Stimulated activated CD4-positive, alpha-beta T cell treated with anti-CD3 and anti-CD28 coated beads, Interleukin-1b, Interleukin-23, amount 100 ng/mL, for 1 hour (primary cell): ENCODE measurements at places on chromosomes 3 and 15.

DNA sequence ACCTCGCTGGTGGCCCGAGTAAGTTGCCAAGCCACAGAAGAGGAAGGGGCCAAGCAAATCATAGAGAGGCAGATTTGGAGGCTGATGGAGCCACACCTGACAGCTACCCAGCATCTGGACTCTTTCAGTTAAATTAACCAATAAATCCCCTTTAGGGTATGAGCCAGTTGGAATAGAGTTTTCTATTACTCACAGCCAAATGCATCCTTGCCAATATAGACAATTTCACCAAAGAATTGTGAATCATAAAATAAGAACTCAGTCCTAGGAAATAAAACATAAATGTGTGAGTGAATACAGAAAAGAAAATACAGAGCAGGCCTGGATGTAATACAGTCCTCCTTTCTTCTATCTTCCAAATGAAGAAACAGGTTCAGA lies 161.6 kb upstream of the ANKRD28 start:
- no peak for DNase-seq

DNA sequence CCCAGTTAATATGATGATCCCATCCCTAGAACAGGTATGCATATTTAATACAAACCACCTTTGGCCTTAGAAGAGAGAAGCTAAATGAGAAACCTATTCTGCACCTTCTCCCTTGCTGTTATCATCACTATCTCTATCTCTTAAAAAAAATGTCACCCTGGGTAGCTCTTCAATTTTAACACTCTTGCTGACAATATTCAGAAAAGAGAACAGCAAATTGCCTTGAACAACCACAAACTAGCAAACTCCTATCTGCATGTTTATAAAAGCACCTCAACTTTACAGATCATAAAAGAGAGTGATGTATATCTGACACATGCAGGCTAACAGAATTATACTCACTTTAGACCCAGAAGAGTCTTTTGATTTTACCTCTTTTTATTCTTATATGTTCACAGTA lies 7.4 kb downstream of the TOP2B start:
- no peak for DNase-seq

GRCh38 chr15:54345827-54346226 lies 367.6 kb downstream of the UNC13C start:
- DNase-seq, result no peak

DNA sequence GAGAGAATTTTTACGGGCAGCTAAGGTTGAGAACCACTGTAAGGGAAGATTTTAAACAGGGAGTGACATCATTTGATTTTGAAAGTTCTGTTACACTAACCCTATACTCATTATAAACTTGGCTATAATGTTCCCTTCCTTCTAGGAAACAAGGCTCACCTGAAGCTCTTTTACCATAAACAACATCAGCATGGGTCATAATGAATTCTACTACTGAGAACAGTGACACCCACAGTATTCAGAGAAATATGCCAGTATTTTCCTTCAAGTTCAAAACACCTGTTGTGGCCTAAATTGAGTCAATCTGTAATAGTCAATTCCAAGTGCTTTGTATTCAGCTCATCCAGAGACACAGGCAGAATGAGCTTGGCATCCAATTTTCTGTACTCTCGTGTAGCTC lies 175.3 kb upstream of the STT3B start:
- no peak for DNase-seq

GRCh38 chr3:77835921-77836320 lies 796.0 kb downstream of the ROBO2 start:
- DNase-seq, result no peak

- DNase-seq, result no peak
Measured at GRCh38 chr3:52483081-52483480, 12.1 kb upstream of the STAB1 start.

GRCh38 chr3:105137911-105138310 lies 228.8 kb upstream of the ALCAM start:
- DNase-seq, result no peak

DNA sequence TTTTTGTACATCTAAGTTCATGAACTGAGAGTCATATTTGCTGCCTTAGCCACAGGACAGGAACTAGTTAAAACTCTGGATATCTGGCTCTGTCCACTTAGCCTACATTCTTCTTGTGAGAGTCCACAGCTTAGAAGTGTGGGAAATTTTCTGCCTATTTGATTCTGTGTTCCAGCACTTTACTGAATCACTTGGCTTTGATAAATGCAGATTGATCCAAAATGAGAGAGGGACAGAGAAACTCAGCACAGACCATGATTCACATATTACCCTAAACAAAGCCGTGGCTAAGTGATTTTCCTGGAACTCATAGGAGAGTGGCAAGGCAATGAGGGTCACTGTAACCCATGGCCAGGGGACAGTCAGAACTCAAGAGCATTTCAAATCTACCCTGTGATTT lies 87.5 kb upstream of the CADPS start:
- DNase-seq, result no peak

DNA sequence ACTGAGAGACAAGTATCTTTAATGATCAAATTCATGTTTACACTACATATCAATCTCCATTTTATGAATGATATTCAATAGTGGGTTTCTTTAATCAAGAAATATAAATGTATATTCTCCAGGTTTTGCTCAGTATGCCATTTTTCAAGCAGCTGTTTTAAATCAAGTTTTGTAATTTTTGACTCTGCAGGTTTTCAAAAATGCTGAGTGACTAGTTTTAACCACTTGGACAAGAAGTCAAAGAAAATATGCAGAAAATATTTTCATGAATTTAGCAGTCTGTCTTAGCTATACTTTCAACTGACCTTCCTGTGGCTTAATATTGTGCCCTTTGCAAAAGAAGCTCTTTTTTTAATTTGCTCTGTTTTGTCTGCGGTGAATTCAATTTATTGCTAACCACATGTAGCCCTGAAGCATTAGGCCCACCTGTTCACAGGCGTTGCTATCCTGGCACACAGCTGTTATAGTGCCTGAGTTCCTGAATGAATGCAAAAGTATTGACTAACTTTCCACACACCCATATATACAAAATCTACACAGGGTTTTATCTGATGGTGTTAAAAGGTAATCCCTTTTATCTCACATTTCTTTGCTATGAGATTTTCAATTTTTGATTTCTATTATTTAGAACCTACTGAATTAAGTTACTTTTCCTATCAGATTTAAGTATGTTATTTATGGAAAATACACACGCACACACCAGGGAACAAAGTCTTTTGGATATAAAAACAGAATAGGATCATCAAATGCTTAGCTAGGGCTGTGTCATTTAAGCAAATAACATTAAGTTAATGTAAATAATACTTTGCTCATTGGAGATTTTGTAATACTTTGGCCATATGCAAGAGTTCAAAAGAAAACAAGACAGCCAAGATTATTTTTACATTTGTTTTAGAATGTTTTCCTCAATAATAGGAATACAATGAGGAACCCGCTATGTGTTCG lies 1166.1 kb upstream of the GBE1 start:
- no peak for DNase-seq

DNA sequence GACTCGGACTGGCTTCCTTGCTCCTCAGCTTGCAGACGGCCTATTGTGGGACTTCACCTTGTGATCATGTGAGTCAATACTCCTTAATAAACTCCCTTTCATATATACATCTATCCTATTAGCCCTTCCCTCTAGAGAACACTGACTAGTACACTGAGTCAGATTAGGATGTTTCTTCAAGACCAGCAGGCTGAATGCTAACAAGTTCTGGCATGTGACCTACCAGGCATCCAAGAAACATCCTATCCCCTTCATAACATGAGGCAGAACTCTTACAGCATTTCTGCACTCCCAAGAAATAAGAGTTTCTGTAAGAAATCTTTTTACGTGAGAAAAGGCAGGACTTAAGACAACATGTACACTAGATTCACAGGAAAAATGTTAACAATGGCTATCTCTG lies 9.3 kb downstream of the CFAP92 start:
- DNase-seq, result no peak

GRCh38 chr3:137032465-137033120 lies 74.8 kb downstream of the IL20RB start:
- DNase-seq, result peak; percentile 30

GRCh38 chr3:165451371-165452070 lies 255.3 kb upstream of the SLITRK3 start:
- no peak for DNase-seq

DNA sequence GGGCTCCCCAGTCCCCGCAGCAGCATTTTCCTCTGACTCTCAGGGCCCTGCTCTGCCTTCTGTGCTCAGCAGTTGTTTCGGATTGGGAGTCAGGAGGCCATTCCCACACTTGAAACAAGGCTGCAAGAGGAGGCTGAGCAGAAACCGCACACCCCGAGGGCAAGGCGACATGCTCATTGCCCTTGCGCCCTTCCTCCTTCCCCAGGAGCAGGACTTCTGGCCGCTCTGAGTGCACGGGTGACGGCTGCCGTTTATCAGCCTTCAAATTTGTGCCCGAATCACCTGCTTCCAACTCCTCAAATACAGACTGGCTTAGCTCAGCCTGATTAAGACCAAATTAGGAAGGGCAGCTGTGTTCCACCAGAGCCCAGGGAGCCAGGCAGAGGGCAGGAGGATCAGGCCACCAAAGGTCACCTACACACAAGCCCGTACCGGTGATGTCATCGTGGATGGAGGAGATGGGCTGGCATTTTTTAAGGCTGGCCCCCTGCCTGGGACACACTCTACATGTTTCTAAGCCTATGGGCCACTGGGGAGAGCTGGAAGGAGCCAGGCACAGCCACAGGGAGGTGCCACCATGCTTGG lies 38.1 kb downstream of the TM2D3 start:
- no peak for DNase-seq

- no peak for DNase-seq
Measured at GRCh38 chr3:155843569-155843968, 10.7 kb downstream of the SLC33A1 start.

DNA sequence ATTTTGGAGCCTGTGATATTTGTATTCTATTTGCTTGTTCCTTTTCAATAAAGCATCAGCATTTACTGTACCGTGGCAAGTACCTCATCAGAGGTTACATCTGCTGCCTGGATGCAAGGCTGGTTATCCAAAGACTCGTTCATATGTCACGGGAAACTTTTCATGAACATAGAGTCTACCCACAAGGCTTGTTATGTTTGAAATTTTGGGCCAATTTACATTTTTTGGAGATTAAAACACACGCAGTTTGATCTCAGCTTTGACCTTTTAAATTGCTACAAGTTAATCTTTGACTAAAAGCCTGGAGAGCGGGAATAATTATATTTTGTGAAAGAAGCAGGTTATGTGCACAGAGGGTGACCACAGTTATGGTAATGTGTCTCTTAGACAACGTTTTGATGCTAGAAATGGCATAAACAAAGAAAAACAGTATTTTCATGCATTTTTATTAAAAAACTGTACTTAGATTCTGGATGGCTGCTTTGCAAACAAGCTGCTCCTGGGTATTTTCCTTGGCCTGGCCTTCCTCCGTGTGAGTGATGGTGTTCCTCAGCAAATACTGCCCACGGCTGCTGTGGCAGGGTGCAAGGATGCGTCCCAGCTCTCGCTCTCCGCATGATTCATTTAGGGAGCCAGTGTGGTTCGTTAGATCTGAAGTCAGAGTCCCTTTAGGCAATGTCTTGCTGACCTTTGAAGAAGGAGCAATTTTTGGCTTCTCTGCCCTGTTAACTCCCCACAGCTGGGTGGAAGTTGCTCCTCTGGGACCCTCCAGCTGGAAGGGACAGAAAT lies 27.1 kb downstream of the CHST2 start:
- no peak for DNase-seq

DNA sequence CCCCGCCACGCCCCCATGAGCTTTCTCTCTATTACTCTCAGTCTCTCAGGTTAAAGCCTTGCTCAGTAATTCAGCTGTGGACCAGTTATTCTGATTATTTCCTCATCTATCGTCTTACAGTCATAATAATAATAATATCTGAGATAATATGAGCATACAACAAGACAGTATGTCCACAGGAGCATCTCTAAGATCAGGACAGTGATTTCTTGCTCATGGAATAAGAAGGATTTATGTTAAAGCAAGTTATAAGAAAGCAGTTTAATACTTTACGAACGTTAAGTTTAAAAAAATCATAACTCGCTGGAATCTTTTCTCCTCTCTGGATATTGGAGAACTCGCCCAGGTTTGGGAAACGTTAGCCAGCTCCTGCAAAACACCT lies 643 bp upstream of the LMCD1 start:
- no peak for DNase-seq

DNA sequence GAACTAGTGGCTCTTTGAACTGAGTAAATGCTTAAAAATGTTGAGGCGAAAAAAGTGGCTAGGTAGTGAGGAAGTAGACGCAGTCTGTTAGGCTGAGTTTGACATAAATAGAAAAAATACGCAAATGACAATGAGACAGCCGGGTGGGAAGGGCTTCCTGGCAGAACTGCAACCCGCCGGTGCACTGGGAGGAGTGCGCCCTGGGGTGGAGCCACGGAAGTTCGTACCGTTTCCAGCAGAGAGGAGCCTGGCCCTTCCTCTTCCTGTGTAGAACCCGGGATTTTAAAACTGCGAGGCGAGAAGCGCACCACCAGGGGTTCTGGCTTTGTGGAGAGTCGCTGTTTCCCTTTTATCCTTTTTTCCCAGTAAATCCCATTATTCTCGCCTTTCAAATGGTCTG lies 602.6 kb downstream of the PYDC2 start:
- DNase-seq, result no peak

DNA sequence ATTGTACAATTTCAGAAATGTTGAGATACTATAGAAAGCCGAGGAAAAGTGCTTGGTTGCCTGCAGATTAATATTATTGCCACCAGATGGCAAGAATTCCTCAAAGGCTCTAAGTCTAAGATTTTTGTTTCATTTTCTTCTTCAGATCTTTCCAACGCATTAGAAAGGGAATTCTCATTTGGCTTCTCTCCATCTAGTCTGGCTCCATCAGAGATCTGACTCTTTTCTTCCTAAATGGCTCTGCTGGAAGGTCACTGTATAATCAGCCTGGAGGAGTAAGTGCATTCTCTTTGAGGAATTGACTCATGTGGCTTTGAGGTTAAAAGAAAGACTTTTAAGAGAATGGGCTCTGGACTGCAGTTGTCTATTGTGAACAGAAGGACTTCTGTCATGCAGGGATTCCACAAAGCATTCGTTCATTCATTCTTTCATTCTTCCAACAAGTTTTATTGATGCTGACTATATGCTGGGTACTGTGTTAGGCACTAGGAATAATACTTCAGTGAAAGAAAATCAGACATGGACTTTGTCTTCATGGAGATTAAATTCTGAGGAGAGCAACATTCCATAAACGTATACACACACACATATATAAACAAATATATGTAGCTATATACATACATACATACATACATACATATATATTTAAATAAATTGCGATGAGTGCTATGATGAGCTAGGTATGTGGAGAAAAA lies 55.3 kb downstream of the SLC28A2 start:
- no peak for DNase-seq
